CD4-positive, alpha-beta T cell treated with Interleukin-1 beta for 1 hour (primary cell): ENCODE measurements at places on chromosomes 12 and 14.

- DNase-seq: no peak
Measured at GRCh38 chr12:4802841-4803240, 82.6 kb downstream of the GALNT8 start.

- no peak for DNase-seq
Measured at GRCh38 chr12:67433385-67434175, 164.4 kb downstream of the CAND1 start.

- DNase-seq: no peak
Measured at GRCh38 chr14:46661728-46662127, 10.1 kb upstream of the RPL10L start.

DNA sequence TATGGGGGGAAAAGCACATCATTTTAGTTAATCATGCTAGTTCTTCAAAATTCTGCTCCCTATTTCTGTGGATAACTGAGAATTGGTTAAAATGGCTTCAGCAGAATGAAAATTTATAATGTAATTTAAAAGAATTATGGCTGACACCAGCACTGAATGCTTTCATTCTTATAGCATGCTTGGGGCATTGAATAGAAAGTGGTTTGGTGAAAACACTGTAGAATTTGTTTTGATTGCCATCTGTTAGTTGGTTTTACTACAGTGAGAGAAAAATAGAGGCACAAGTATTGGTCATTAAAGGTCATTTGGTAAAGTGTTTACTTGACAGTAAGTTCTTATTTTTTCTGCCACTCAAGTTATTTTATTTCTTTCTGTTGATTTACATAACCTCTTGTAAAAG, 70.8 kb downstream of the PRORP start:
- DNase-seq: no peak

GRCh38 chr14:81396113-81396512, 4.0 kb downstream of the STON2 start:
- no peak for DNase-seq

GRCh38 chr12:52327830-52328500, 6.8 kb upstream of the KRT83 start:
- no peak for DNase-seq

DNA sequence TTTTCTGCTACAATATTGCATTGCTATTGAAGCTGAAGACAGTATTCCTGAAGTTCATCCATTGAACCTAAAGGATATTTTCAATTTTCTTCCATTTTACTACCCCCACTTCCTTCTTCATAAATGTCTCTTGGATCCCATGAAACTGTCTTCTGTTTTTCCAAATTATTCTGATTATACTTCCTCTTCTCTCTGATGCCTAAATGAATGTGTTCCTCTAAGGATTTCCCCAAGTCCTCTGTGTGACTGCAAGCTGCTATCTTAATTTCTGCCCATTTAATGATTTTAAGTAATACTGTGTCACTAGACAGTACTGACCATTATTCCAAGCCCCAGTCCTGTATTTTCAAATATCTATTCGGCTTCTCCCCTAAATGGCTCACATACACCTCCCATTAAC, 102.9 kb downstream of the TAOK3 start:
- no peak for DNase-seq

GRCh38 chr12:54448344-54448743, 25.1 kb downstream of the GTSF1 start:
- no peak for DNase-seq

GRCh38 chr12:122753319-122753650, 661 bp downstream of the DENR start:
- no peak for DNase-seq

DNA sequence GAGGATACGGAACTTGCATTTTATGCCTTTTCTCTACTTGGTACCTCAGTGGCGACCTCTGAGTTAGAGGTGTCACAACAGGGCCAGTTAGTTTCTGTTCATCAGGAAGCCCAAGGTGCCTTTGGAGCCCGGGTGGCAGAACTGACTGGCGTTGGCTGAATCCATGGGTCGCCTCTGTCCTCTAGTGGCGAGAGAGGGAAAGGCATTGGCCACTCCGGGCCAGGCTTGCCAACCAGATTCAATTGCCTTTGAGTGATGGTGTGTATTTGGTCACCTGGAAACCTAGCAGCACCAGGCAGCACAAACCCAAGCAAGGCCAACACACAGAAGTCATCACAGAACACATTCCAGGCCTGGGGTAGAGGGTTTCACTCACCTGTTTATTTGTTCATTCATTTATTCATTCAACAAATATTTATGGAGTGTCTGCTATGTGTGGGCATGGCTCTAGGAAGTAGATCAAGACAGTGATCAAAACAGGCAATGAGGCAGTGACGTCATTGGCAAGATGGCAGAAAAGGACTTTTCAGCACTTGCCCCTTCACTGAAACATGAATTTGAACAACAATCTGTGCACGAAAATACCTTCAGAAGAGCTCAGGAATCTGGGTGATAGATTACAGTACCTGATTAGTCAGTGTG, 40.5 kb upstream of the KCNA5 start:
- DNase-seq: peak; percentile 31

GRCh38 chr12:75909714-75910656, 121.6 kb downstream of the PHLDA1 start:
- no peak for DNase-seq

GRCh38 chr14:33950320-33951182, at the start of gene EGLN3:
Gene EGLN3, minus strand, starts transcription at chr14:33951074. Its CDS starts 322 bp downstream, at chr14:33950752.
- DNase-seq: peak; percentile 52

GRCh38 chr12:101634724-101635123, 40.0 kb downstream of the MYBPC1 start:
- no peak for DNase-seq

GRCh38 chr12:25716842-25717241, 163.8 kb upstream of the LMNTD1 start:
- no peak for DNase-seq

DNA sequence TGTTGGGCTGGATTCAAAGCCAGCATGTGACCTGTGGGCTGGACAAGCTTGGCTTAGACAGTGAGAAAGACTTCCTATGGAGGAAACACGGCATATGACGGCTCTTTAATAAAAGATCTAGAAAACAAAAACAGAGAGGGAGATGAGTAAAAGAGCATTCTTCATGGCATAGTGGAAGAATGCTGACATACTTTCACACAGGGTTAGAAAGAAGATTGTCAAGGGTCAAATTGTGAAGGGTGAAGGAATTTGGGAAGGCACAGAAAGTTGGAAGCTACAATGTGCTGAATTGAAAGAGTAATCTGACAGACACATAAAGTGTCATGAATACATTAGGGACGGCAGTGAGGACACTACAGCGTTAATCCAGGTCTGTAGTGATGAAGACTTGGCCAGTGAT, 63.4 kb downstream of the GALNT4 start:
- DNase-seq: no peak

- no peak for DNase-seq
Measured at GRCh38 chr14:67520482-67520881, 12.6 kb upstream of the PLEKHH1 start.

DNA sequence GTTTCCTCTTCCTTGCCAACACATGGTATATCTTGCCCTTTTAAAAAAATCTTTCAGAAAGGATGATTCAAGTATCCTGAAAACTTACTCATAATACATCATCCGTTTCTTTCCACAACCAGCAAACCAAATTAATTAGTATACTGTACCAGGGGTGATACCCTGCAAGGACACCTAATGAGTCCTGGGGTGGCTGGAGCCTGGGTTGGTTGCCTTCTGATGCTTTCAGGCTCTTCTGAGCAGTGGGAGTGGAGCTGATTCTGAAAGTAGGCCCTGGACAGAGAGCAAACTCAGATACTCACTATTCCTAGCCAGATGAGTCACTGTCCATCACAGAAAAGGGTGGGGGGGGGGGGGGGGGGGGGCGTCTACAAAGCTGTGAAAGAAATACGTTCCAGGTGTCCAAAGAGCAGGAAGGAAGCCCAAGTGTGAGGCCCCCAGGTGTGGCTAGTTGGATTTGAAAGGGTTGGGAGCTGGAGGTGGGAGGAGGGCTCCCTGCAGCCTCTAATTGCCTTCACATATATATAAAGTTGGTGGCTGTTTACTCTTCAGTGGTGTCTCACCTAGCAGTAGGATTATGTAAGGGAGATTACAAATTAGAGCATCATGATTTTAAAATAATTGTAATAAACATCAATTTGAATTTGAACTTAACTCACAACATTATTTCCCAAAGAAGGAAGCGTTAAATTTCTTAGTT, 36.5 kb downstream of the FBXO33 start:
- no peak for DNase-seq

DNA sequence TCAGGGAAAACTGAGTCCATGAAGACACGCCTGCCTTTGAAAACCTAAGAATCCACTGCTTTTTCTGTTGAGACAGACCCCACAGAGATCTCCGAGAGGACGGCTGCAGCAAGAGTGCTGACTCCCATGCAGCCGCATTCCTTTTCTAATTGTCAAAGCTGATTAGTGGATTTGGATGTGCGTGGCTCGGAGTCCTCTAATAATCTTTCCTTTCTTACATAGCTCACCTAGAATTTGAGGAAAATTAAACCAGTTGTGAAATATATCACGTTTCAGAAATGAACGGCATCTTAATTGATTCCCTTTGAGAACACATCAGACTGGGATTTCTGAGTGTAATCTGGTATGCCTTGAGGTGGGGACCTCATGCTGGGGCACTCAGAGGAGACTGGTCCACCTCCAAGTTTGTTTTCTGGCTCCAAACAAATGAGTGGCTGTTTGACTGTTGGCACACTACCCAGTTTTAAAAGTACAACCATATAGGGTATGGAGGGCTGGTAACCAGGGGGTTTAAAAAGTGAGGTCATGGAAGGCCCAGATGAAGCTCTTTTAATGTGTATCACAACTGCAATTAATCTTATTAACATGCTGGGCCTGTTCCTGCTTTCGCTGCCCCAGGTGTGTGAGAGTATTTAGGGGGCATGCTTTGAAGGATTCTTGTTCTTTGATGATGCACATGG, 63.3 kb downstream of the RASSF3 start:
- no peak for DNase-seq

DNA sequence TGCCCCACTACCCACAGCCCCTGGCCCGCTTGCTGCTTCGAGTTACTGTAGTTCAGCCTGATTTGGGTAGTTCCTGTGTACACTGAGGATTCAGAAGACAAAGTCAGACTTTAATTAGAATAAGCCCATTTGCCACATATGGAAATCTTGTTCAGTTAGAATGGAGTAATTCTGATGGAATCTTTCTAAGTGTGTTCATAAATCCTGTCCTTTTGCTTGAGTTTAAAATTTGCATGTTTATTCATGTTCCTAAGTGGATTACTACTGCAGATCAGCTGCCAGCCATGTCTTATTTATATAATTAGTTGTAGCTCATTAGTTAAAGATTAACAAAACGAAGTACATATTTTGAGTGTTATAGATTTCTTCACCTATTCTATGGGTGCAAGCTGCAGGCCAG, 504.5 kb downstream of the PCNX1 start:
- no peak for DNase-seq

GRCh38 chr12:93032758-93033157, 103.7 kb upstream of the EEA1 start:
- no peak for DNase-seq

- no peak for DNase-seq
Measured at GRCh38 chr14:103961928-103962578, 19.7 kb upstream of the RD3L start.

DNA sequence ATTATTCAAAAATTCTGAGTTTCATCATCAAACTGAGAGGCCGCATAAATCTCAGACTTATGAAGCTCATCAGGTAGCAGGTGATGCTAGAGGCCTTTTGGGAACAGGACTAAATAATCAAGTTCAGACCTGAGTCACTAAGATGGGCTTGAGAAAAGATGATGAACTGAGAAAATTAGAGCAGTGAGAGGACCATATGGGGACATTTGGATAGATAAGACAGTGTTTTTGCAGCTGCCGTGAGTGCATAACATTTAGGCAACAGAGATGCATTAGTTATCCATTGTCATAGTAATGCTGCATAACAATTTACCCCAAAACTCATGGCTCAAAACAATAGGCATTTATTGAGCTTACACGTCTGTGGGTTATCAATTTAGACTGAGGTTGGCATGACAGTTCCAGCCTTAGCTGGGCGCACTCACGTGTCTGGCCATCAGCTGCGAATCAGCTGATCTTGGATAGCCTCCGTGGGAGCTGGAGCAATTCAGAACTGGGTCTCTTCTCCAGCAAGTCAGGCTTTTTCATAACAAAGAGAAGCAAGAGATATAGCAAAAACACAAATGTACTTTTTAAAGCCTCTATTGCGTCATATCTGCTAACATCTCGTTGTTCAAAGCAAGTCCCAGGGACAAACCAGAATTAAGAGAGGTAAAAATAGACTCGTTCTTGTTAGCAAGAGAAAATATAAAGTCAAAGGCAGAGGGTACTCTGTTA, 72.8 kb downstream of the CAPZA3 start:
- DNase-seq: no peak

- DNase-seq: no peak
Measured at GRCh38 chr14:59254146-59254910, 65.9 kb downstream of the DAAM1 start.

GRCh38 chr12:94245631-94246383, 97.4 kb downstream of the PLXNC1 start:
- no peak for DNase-seq

GRCh38 chr14:61119006-61119405, 138.0 kb downstream of the SLC38A6 start:
- DNase-seq: no peak

- DNase-seq: no peak
Measured at GRCh38 chr14:48323665-48324064, 648.3 kb upstream of the MDGA2 start.

GRCh38 chr14:33836900-33837577, 113.8 kb downstream of the EGLN3 start:
- DNase-seq: no peak

DNA sequence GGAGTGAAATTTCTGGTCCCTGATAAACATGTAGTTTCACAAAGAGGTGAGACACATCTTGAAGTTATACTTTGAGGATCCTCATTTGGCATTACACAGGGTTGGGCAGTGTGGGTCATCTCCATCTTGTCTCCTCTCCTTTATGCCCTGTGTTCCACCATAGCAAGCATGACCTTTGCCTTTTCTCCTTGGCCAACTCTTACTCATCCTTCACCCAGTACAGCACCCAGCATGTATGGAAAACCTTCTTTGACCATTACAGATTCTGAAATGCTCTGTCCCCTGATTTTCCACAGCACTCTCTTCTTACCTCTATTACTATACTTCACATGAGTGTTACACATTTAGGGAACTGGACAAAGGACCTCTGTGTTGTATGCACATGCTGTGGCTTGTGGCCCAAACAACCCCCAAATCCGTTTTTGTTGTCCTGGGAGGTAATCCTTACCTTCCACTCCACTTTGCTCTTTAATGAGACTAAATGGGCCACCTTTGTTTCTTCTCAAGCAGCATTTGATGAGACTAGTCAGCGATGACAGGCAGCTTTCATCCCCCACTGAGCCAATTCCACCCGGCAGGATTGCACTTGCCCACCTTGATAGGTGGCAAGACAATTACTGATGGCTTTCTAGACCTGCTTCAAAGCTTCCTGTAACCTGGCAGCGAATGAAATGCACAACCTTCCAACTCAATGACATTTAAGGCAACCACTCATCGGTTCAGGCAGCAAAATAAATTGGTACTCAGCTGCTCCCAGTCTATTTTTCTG, 163.5 kb downstream of the MON2 start:
- DNase-seq: no peak

GRCh38 chr12:79448816-79449215, 241.9 kb downstream of the PAWR start:
- no peak for DNase-seq

- no peak for DNase-seq
Measured at GRCh38 chr12:12546314-12546772, 16.3 kb downstream of the DUSP16 start.

- no peak for DNase-seq
Measured at GRCh38 chr12:92554158-92555073, 148.4 kb upstream of the PLEKHG7 start.
